ENCODE measurements at places on chromosomes 1 and 21.

DNA sequence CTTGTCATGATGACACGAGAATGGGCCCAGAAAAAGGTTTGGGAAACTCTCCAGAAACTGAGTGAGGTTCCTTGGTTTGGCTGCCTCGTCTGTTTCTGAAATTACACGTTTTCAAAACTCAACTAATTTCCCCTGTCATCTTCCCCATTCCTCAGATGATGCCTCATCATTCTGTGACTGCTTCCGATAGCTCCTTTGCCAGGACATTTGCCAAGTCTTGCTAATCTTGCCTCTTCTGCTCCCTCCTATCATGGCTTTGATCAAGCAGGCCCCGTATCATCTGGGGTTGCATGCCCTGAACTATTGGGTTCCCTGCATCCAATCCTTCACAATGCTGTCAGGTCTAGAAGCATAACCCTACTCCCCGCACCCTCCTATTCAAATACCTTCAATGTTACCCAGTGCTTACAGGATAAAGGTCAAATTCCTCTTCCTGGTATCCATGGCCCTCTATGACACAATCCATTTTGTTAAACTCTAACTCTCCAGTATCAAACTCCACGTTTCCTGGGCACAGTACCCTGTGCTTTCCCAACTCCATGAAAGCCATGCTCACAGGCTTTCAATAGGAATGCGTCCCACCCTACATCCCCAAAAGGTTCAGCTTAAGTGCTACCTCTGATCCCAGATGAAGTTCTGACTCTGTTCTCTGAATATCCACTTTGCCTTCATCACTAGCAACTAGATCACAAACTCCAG is 22.2 kb upstream of the TMEM200B start:
- DNase-seq, result no peak

GRCh38 chr1:190904091-190904695 is 426.5 kb upstream of the BRINP3 start:
- DNase-seq, result no peak

- DNase-seq, result peak; percentile 77
These were observed 14.0 kb upstream of the NCF2 start for GRCh38 chr1:183604038-183604808.

GRCh38 chr1:19036041-19036812 is 79.8 kb upstream of the IFFO2 start:
- no peak for DNase-seq
